ENCODE measurements at places on chromosomes 3 and 15.

DNA sequence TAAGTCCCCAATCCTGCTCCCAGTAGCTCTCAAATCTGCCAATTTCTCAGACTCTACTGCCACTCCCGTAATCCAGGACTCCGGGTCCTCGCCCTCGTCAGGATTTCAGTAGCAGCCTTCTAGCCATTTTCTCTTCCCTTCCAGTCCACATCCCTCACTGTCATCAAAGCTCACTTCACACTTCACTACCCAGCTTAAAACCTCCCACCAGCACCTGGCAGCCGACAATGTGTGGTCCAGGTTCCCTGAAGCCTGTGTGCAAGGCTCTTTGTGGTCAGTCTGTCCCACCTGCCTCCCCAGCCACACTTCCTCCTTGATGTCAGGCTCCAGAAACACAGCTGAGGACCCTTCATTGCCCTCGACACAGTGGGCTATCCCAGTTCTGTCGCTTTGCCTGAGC, 304.5 kb upstream of the ROPN1 start:
- no peak for DNase-seq

GRCh38 chr3:138942861-138943623, 3.9 kb downstream of the FOXL2 start:
- no peak for DNase-seq

DNA sequence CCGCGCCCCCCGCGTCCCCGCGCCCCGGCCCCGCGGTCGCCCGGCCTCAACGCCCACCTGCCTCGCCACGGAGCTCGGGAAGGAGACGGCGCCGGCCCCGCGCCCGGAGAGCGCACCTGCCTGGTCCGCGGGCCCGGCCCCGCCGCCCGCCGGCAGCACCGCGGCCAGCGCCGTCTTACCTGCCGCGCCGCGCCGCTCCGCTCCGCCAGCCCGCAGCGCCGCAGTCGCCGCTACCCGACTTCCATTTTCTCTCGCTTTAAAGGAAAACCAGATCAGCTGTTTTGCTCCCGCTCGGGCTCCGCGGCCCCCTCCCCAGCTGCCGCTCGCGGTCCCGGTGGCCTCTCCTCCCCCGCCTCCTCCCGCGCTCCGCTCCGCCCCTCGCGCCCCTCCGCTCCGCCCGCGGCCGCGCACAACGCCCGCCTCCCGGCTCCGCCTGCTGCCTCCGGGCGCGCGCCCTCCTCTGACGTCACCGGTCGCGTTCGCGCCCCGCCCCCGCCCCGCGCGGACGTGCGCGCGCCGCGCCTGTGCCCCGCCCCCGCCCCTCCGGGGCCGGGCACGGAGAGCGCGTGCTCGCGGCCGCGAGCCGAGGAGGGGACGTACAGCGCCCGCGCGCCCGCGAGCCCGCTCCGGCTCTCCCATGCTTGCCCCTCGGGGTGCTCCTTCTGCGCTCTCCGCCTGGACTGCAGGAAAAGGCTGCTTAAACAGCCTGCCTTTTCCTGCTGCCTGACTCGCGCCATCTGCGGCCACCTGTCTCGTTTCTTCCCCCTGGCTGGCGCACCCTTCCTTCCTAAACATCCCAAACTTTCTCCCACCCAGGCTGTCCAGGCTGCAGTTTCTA, 159.8 kb upstream of the CHRNA7 start:
- peak; percentile 81 for DNase-seq

GRCh38 chr3:123535580-123535979, 49.3 kb downstream of the HACD2 start:
- no peak for DNase-seq

- no peak for DNase-seq
Observed at GRCh38 chr15:100234158-100235029, 107.4 kb downstream of the ADAMTS17 start.

Measured in NCI-H1105 (cell line).